Left lung (tissue), 14 donors: ENCODE measurements at places on chromosomes 12 and 14.

DNA sequence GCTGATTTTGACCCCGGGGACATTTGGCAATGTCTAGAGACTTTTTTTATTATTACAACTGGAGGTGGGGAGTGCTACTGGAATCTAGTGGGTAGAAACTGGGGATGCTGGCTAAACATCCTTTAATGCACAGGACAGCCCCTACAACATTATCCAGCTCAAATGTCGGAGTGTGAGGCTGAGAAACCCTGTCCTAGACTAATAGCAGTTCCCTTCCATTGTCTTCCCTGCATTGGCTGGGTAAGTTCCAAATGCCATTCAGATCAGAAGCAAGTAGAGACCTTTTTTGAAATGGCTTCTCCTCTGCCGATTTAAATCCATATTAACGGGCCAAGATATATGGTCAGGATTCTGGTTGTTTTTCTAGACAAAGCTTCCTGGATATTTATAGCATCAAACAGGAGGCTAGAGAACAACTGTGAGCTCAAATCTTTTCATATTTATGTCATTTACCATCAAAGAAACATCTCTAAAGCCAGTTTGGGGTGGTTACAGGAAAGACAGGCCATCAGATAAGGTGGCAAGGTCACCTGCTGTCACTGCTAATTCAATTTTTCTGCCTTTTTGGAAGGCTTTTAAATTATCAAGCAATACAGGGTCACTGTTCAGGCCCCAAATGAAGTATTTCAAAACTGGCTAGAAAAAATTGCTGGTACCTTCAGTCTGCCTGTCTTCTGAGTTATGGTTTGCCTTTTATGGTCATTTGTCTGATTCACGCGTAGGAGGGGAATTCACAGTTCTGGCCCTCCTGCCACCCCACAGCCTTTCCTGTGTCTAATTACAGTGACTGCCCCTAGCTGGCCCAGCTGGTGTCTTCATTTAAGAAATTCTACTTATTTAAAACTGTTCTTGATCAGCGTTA lies 20.1 kb upstream of the AKAP5 start:
- no peak for DNase-seq

GRCh38 chr12:131939007-131939406 lies 9.9 kb downstream of the PUS1 start:
- no peak for DNase-seq

DNA sequence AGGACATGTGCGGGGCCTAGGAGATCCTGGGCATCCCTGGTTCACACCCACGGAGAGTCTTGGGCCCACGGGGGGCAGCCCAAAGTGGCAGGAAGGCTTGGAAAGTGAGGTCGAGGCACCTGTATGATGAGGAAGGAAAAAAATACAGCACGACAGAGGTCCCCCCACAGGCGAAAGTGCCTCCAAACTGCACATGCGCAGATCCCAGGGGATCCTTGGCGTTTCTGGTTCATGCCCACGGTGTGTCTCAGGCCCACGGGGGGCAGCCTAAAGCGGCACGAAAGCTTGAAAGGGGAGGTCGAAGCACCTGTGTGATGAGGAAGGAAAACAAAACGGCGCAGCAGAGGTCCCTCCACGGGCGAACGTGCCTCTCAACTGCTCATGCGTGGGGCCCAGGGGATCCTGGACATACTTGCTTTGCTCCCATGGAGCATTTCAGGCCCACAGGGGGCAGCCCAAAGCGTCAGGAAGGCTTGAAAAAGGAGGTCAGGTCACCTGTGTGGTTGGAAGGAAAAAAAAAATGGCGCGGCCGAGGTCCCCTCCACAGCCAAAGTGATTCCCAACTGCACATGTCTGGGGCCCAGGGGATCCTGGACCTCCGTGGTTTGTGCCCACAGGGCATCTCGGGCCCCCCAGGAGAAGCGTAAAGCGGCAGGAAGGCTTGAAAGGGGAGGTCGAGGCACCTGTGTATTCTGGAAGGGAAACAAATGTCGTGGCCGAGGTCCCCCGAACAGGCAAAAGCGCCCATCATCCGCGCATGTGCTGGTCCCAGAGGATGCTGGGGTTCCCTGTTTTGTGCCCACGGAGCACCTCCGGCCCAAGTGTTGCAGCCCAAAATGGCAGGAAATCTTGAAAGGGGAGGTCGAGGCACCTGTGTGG lies 582.6 kb downstream of the ALG10 start:
- no peak for DNase-seq

DNA sequence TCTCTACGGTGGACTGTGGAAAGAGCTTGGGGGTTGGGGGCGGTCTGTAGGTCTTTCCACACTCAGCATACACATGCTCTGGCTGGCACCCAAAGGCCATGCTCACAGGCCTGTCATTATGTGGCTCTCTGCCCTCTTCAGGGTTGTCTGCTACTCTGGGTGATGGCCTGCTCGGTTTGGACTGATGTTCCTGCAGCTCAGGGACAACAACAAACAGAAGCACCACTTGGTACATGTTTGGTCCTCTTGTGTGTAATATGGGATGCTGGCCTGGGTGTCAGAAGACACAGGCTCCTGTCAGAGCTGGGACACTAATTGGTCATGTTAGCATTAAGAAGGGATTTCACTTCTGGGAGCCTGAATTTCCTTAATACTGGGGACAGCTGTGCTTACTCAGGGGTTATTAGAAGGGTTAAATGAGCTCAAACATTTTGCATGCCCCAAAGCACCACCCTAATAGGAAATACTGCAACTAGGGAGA lies 32.7 kb upstream of the SELPLG start:
- DNase-seq = no peak

- no peak for DNase-seq
Measured at GRCh38 chr14:20415782-20416206, 2.5 kb upstream of the TEP1 start.

- no peak for DNase-seq
Measured at GRCh38 chr14:22888662-22889061, 5.6 kb downstream of the REM2 start.

GRCh38 chr12:29103539-29103974 lies 45.5 kb upstream of the FAR2 start:
- no peak for DNase-seq

- DNase-seq = no peak
Measured at GRCh38 chr14:65939184-65939583, 526.7 kb downstream of the FUT8 start.

DNA sequence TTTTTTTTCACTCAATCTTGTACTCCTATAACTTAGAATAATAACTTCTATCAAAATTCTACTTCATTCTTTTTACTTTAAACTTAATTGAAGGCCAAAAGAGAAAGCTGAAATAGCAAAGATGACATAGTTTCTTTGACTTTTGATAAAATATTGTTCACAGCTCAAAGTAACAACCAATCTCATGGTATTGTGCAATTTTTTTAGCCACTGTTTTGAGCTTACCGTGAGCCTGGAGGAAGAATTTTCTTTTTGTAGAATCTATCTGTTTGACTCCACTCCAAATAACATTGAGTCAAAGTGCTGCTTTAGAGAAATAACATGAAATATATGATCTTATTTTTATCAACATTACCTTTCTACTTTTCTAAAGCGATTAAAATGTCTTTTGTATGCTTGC lies 903.9 kb upstream of the FOXG1 start:
- no peak for DNase-seq

- no peak for DNase-seq
Measured at GRCh38 chr14:102434647-102435175, 72.0 kb downstream of the TECPR2 start.

DNA sequence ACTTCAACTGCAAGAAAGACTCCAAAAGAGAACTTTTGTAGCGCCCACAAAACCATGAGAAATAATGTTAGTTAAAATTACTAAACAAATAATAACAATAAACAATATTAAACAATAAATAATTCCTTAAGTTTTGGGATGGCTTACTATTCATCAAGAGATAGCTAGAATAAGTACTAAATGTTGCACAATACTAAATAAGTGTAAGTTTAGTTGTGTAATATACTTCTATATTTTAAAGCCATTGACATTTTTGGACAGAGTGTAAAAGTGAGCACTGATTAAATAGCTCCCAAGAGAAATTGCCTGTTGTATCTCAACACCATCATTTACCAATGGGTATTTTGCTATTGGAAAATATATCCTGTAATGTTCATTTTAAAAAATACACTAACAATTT lies 166.7 kb downstream of the ALG10 start:
- no peak for DNase-seq

DNA sequence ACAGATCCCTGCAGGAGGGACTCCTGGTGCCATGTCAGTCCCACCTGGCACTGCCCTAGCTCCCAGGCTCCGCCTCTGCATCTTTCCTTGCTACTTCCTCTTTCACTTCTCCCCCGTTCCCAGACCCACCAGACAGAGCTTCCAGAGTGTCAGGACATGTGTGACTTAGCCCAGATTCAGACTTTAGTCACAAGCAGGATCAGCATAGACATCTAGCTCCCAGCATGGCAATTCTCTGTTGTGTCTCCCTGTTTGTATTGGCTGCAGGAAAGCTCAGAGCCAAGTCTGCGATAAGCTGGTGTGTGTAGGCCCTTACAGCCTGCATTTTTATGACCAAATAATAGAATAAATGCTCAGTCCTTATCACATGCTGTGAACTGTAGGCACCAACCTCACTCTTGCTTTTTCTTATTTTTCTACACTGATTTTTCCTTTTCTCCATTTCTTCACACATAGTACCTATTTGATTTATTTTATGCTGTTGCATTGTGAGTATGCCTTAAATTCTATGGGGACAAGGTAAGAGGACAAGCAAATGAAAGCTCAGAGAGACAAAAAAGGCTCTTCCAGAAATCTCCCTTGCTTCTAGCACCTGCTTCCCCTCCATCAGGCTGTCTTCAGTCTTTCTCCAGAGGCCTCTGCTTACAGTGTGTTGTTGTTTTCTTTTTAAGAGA lies 5.9 kb downstream of the DHRS2 start:
- DNase-seq = no peak

- no peak for DNase-seq
Measured at GRCh38 chr14:67668559-67668958, 5.9 kb downstream of the VTI1B start.

DNA sequence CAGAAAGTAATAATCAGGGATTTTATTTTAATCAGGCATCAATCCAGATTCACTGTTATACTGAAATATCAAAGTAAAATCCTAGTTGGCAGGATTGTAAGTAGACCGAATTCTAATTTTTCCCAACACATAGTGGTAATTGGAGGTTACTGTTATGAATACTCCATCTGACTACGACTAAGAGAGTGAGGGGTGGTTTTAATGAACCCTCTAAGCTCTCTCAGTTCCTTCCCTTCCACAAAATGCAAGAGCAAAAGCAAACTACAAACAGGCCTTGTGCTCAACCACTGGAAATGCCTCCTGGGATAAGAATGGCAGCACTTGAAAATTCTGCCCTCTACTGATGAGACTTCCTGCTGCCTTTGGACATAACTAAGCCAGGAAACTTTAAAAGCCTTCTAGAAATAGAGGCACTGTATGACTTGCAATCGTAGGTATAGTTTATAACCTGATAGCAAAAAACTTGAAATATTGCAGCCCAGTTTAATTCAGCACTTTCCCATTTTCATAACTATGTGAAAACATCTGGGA lies 184.8 kb downstream of the SLC16A7 start:
- DNase-seq = no peak

DNA sequence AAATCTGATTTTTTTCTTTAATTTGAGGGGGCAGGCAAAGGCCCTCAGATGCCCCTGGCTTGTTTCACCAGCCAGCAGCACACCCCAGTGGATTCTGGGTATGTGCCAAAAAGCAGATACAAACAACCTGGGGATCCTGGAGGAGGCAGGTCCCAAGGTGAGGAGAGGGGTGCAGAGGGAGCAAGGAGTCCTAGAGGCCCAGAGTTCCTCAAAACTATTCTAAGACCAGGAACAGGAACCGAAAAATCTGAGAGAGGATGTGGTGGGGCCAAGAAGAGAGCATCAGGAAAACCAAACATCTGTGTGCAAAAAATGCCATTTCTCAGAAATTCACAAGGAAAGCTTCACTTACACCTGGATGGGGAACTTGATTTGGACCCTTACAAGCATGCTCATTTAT lies 8.2 kb downstream of the KCNA5 start:
- DNase-seq = no peak

- DNase-seq = no peak
Measured at GRCh38 chr14:33768458-33768830, 182.4 kb downstream of the EGLN3 start.

- DNase-seq = peak; percentile 55
Measured at GRCh38 chr12:14795028-14795448, 8.2 kb downstream of the WBP11 start.

DNA sequence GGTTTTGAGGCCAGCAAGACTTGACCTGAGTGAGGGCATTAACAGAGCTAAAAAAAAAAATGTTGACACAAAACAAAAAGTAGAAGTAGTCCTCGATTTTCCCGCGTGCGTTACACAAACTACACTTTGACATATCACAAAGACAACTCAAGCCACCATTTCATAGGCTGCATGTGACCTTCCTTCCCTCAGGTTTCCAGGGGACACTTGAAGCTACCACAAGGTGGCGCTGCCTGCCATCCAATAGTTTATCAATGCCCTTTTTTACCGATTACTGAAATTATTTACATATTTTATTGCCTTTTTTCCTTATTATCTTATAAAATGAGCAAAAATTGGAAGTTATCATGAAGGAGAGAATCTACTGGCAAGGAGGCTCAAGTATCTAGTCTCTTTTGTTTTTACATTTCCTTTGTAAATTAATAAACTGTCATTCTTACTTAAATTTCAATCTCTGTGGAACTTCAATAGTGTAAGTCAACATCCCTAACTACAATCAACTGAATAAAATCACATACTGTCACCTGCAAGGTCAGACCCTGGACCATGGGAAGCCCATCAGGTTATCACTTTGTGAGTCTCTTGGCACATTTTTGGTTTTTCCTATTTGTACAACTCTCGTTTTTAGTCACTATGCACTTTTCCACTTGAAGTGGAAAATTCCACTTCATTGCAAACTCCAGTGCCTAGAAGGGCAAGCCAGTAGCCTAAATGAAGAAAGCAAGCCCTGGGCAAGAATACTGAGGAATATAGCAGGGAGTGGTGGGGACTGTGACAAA lies 84.6 kb upstream of the CPSF6 start:
- peak; percentile 65 for DNase-seq

GRCh38 chr14:61454545-61454944 lies 133.2 kb downstream of the PRKCH start:
- DNase-seq = no peak

- no peak for DNase-seq
Measured at GRCh38 chr12:8501720-8502119, 11.6 kb upstream of the CLEC4D start.

GRCh38 chr12:2555487-2556082 lies 239.2 kb upstream of the FKBP4 start:
- DNase-seq = no peak
